ENCODE measurements at places on chromosomes 3 and 15. TPM values are rescaled to one million over a fixed set of nuclear protein-coding genes. Genes with fewer than 3 reads are reported as not detected.

Gene PIAS1
- total RNA-seq: 59.2 TPM

Gene LRRC31
- not detected for total RNA-seq

Gene GMNC
- not detected for total RNA-seq

Gene PLA2G4D
- not detected for total RNA-seq

Gene ITGA11
- total RNA-seq: 23.1 TPM

DNA sequence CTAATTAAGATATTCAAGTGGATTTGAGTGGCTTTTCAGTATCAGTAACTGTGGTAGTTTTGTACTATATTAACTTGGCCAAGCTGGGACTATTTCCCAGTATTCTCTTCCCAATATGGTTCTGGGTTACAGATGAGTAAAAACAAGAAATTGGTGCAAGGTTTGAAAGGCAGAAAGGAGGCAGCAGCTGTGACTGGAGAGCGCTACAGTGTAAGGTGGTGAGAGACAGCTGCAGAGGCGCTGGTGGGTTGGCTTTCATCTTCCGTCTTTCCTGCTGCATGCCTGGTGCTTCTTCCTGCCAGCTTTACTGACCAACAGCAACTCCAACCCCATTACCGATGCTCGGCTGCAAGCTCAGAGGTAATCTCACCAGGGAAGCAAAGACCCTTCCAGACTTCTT, 9.8 kb downstream of the DPH3 start:
- no peak for DNase-seq

- no peak for DNase-seq
Measured at GRCh38 chr3:99319450-99319849, 318.9 kb upstream of the COL8A1 start.

DNA sequence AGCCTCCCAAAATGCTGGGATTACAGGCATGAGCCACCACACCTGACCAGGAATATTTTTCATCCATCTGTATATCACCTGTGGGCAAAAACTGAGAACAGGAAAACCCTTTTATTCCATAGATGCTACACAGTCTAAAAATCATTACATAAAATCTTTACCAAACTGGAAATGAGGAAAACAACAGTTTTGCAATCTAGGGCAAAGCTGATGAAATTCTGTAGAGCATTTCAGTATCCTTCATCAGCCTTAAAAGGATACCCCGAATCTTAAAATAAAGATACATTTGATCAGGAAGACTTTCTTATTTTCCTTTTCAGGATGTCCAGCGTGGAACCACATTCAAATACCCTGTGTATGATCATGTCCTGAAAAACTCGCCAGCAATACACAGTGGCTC, 7.1 kb downstream of the SIAH2 start:
- DNase-seq: no peak

DNA sequence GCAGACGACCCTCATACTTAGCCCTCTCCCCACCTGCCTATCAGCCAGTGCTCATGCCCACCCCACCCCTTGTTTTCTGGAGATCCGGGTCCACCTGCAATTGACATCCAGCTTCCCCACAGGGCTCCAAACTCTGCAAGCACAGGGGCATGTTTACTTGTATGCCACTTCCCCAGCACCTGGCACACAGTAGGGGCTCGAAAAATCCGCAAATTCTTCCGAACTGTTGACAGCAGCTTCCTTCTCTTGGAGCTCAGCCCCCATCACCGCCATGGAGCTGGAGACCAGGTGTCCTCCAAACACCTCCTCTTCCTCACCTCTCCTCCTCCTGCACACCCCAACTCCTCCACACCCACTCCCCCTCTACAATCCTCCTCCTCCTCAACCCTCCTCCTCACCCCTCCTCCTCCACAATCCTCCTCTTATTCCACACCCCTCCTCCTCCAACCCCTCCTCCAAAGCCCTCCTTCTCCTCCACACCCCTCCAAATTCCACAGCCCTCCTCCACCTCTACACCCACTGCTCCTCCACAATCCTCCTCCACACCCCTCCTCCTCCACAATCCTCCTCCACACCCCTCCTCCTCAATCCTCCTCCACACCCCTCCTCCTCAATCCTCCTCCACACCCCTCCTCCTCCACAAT, 70.4 kb upstream of the BLM start:
- DNase-seq: peak; percentile 47

DNA sequence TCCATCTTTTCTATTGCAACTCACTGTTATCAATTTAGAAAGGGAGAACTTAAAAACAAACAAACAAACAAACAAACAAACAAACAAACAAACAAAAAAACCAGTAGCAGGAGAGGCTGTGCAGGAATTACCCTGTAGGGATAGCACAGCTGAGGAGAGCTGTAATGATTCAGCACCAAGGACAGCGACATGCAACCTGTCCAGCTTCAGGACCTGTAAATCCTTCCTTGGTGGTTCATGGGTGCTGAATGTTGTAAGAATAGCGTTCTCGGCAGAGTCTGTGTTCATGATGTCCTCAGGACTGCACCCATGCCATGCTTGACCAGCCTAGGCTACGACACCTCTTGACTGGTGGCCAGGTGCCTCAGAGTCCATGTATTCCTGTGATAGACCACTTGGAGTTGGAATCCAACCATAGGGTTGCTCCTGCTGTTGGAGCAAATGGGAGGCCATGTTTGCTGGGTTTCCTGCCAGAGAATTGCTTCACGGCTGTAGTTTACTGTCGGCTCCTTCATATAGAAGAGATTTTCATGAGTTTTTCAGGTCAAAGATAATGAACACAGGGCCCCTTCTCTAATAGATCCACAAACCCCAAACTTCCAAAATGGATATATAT, 65.9 kb downstream of the CACNA2D3 start:
- no peak for DNase-seq

DNA sequence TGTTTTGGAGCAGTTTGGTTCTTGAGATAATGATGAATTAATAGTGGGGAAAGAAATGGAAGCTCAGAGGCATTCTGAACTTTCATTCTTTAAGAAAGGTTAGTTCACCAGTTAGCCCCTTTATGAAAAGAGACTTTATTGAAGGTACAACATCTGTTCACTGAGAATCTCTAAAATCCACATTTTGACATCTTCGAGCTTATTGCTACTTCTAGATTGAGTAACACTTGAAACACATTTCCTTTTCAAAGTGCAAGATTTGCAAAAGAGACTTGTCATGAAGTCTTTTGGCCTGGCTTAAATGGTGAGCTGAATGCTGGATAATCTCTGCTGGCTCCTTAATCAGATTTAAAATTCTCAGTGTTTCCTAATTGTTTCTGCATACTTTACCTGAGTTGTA, 42.3 kb downstream of the RAB8B start:
- DNase-seq: no peak

DNA sequence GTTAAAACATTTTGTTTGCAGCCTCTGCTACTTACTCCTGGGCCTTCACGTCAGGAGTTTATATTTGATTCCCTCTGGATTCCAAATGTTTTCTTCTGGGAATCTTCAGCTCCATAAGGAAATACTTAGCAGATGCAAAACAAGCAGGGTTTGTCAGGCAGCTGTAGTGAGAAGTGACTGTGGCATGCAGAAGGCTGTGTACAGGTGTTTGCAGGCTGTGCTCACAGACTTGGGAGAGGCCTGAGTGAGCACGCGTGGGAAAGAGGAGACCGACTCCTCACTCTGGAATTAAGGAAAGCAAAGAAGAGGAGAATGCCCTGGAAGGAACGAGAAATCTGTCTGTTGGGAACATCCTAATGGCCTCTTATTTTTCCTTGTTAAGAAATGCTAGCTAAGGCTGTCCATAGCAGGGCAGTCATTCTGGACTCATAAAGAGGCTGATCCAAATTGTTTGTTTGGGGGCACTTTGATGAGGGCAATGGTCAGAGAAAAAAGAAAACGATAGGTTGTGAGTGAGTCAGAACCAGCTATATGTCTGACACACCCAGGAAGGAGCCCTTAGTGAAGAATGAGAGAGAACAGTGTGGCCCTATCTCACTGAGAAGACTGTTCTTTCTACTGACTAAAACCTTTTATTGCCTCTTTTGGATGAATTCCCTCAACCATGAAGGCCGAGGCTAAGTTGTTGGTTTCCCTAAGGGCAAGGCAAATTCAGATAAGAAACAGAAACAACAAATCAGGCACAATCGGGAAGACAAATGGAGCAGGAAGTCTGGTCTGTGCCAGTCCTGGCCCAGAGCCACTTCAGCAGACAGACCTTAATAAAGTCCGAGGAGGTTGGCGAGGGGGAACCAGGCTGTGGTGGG, 82.6 kb downstream of the TGFBR2 start:
- no peak for DNase-seq

DNA sequence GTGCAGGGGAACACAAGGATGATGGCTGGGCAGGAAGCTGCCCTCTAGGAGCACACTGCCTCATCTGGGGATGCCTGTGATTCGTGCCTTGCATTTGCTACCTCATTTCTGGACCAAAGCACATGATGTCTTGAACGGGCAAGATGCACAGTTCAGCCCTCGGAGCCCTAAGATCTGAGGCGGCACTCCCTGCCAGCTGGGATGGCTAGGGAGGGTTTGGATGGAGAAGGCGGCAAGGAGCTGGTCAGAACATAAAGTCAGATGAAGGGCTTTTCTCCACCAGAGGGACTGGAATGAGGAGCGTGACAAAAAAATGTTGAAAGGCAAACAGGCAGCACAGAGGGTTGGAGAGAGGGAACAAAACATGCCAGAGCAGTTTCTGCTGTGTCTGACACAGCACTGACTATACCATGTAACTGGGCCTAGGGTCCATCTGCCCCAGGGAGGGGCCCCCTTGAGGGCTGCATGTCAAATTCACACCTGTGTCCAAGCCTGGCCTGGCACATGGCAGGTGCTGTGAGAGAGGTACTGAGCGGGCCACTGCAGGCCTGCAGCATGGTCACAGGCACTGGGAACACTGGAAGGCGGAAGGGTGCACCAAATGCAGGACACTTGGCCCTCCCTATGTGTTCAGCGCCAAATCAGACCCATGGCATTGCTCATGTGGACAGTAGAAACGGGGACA, 21.7 kb downstream of the TMEM43 start:
- DNase-seq: peak; percentile 62

DNA sequence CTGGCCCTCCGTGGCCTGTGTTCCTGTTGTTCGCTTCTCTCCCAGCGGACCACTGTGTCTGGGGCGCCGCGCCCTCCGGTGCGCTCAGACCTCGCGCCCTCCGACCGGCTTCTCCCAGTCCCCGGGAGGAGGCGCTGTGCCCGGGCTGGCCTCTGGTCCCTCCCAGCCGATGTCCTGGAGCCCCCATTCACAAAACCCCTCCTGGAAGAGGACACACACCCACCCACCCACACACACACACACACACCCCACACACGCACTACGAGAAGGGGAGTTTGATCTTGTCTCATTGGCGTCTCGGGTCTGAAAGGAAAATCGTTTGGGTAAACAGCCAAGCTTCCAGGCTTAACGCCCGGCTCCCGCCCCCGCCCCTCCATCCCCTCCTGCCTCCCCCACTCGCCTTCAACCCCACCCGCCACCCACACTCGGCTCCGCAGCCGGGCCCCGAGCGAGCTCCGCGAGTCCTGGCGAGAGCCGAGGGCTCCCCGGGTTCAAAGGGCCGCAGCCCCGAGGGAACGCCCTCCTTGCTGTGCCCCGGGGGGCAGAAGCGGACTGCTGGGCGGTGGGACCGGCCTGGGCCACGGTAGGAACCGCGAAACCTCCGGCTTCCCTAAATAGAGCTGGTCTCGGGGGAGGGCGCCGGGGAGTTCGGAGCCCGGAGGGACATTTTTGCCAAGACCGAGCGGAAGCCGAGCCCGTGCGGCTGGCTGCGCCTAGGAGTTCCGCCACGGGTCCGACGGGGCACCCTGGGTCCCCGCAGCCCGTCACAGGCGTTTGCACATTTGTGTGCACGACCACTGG, 23.6 kb downstream of the NR2F2 start:
- no peak for DNase-seq

GRCh38 chr3:145145461-145145860, 1015.5 kb downstream of the PLOD2 start:
- DNase-seq: no peak

DNA sequence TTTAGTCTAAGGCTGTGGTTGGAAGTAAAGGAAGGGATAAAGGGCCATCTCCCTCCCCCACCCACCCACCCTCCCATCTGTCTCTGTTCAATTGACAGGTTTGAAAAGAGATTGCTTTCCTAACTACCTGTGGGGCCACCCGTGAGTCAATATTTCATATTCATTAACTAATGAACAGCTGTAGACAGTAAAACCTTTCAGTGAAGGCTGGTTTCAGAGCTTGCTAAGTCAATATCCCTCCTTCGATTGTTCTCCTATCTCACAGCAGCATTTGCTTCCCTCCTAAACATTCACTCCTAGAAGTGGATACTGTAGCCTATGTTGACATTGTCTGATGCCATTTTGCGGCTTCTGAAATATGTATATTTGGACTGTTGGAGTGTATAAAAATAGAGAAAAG, 85.9 kb upstream of the SYNPR start:
- DNase-seq: no peak

- DNase-seq: no peak
Measured at GRCh38 chr3:171768281-171768900, 41.9 kb downstream of the PLD1 start.

DNA sequence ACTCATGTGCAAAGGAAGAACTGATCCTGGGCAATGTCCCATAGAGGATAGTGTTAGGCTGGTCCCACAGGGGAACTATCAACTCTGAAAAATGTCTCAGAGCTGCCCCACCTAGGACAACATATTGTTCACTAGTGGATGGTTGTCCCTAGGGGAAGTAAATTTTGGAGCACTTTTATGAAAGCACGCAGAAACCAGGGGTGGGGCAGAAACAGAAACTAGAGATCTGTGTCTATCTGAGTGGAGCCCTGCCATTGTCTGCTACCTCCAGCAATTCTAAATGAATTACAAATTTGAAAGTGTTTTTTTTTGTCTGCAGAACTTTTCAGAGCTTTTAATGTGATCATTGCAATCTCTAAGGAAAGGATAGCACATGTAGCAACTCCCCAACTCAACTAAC, 357.1 kb upstream of the PROK2 start:
- no peak for DNase-seq

- no peak for DNase-seq
Measured at GRCh38 chr3:133401374-133402135, 1.7 kb downstream of the BFSP2 start.

DNA sequence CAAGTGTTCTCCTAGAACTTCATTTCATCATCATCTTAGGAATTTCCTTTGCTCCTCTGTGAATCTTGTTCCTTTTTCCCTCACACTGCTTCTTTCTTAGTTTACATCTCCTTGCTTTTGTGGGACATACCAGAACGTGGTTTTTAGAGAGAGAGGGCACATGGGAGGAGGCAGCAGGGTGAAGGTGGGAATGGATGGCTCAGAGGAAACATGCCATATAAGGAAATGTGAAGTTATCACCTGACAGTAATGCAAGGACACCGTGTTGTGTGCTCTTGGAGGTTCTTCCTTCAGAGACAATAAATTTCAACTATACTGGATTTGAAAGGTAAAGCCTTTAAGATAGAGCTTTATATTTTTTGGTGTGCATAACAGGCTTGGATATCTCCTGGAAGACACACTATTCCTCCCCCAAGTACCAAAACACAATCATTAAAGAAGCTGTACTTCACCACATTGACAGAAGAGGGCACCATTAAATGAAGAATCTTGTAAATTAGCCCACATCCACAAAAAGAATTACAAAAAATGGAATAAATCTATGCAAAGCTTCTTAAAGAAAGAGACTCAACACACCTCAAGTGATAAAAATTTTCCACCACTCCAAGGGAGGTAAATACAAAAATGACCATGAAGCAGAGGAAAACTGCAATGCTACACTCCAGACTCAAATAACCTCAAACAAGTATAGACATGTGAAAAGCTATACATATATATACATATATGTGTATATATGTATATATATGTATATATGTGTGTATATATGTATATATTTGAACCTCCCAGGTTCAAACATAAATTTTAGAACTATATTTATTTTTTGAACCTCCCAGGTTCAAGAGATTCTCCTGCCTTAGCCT, 26.1 kb downstream of the RPL39L start:
- no peak for DNase-seq

- DNase-seq: no peak
Measured at GRCh38 chr15:43067717-43068461, 37.9 kb downstream of the UBR1 start.

GRCh38 chr3:33437556-33438283, 2.5 kb downstream of the UBP1 start:
- no peak for DNase-seq
